NCI-H2029 treated with DMSO at 0.1 percent for 48 hours (cell line): ENCODE measurements at places on chromosomes 7 and 10.

DNA sequence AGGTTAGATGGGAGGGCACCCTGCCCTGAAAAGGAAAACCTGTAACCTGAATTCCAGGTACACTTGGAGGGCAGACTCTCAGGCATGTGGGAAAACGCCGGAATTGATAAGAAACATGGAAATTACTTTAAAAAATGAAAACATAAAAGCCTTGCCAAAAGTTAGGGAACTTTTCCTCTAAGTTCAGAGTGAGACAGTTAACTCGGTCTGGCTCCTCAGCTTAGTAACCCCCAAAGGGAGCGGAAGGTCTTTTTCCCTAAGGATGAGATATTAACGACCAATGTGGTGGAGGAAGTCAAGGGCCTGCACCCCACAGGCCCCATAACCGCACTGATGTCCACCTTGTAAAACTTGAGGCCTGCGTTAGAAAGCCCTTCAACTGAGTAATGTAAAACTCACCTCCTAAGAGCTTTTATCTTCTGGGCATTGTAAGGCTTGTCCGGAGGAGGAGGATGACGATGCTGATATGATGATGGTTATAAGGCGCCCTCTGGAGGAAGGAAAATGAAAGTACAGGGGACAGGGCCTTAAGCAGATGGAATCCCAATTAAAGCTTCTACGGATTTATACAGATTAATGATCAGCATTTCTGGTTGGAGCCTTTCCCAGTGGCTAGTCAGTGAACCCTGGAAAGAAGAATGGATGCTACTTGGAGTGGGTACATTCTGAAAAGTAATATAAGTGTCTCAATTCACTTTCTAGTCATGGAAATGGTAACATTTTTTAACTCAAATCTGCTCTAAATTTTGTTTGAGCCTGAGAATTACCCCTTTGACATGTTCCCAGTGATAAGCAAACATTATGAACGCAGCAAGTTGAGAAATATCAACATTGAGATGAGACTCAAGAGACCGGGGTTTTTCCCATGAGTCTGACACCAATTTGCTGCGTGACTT is 694 bp downstream of the COL1A2 start:
- DNase-seq, result peak; percentile 89

GRCh38 chr7:158283016-158283974 is 304.3 kb downstream of the PTPRN2 start:
- DNase-seq, result no peak

DNA sequence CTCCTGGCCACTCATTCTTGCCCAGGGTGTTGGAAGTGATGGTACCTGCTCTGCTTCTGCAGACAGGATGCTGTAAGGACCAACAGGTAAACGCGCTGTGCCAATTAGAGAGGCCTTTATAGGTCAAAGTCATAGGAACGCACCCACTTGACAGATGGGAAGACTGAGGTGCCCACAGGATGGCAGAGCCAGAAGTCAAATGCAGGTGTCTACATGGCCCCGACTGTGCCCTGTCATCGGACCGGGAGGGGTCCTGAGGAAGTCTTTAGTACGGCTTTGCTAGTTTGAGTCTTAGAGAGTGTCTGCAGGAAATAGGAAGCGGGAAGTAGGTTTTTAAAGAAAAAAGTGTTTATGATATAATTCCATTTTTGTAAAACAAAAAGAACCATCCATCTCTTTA is 57.3 kb downstream of the HK1 start:
- DNase-seq, result no peak

DNA sequence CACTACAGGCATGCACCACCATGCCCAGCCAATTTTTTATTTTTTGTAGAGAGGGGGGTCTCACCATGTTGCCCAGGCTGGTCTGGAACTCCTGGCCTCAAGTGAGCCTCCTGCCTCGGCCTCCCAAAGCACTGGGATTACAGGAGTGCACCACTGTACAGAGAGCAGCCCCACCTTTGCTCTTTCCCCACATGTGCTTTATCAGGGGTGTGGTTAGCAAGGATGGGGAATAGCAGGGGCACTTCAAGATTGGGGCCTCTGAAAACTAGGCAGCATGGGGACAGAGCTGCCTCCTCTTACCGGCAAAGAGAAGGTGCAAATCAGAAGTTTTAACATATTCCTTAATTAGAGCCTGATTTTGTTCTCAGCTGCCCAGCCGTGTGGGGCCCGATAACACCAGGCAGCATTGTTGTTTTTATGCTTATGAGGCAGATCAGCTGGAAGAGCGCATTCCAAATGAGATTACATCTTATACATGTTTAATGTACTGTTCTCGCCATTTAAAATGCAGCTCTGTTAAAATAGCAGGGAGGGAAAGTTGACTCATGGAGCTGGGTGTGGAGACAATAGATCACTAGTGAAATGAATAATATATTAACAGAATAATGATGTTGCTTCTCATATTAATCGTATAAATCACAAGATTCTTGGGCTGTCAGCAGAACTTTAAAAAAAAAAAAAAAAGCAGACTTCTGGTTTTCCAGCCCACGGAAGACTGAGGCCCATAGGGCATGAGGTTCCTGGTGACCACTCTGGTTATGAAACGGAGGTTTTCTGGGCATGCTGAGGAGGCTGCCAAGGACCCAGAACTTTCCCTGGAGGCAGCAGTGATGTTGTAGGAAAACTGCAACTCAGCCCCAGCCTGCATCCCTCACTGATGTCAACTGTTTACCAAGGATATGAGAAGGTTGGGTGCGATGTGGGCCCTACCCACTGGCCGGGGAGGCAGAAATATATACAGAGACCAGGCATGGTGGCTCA is 62.5 kb downstream of the TMEM130 start:
- DNase-seq, result no peak

GRCh38 chr10:77582710-77583115 is 54.9 kb downstream of the KCNMA1 start:
- no peak for DNase-seq

DNA sequence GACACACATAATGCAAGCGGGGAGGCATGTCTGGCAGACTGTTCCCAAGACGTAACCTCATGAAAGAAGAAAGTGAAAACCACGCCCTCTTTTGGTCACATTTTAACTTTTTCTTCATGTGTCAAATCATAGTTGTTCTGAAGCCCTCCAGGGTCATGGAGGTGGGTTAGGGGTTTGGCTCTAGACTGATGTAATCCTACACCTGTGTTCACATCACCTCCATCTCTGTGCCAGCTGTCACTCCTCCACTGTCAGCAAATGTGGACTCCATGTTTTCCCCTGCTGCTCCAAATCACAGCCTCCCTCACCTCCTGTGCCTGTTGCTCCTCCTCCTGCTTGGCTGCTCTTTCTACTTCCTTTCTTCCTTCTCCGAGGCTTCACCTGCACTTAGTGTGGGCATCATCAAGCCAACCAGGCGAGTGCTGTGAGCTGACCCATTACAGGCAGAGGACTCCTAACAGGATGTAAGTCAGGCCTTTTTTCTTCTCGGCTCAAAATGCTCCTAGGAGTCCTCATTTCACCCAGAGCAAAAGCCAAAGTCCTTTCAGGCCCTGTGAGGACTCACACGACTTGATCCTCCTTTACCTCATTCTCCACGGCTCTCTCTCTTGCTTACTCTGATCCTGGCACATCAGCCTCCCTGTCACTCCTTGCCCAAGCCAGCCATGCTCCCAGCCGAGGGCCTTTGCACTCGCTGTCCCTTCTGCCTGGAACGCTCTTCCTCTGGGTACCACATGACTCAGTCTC is 66.4 kb upstream of the IFRD1 start:
- no peak for DNase-seq

GRCh38 chr7:41977151-41977651 is 259.8 kb downstream of the GLI3 start:
- DNase-seq, result no peak

- DNase-seq, result no peak
These were observed 42.4 kb upstream of the NCAPG2 start for GRCh38 chr7:158746957-158747356.

GRCh38 chr10:110414548-110415309 is 83.0 kb upstream of the DUSP5 start:
- no peak for DNase-seq

GRCh38 chr10:68559251-68559650 is 886 bp upstream of the TET1 start:
- DNase-seq, result no peak

- peak; percentile 23 for DNase-seq
These were observed 82.4 kb upstream of the RNF32 start for GRCh38 chr7:156558198-156558597.

GRCh38 chr10:94198324-94198723 is 164.4 kb downstream of the NOC3L start:
- DNase-seq, result no peak

- peak; percentile 93 for DNase-seq
These were observed 87.0 kb upstream of the KMT2E start for GRCh38 chr7:104927055-104927454.

GRCh38 chr7:36283181-36283580 is 106.5 kb upstream of the ANLN start:
- DNase-seq, result no peak

DNA sequence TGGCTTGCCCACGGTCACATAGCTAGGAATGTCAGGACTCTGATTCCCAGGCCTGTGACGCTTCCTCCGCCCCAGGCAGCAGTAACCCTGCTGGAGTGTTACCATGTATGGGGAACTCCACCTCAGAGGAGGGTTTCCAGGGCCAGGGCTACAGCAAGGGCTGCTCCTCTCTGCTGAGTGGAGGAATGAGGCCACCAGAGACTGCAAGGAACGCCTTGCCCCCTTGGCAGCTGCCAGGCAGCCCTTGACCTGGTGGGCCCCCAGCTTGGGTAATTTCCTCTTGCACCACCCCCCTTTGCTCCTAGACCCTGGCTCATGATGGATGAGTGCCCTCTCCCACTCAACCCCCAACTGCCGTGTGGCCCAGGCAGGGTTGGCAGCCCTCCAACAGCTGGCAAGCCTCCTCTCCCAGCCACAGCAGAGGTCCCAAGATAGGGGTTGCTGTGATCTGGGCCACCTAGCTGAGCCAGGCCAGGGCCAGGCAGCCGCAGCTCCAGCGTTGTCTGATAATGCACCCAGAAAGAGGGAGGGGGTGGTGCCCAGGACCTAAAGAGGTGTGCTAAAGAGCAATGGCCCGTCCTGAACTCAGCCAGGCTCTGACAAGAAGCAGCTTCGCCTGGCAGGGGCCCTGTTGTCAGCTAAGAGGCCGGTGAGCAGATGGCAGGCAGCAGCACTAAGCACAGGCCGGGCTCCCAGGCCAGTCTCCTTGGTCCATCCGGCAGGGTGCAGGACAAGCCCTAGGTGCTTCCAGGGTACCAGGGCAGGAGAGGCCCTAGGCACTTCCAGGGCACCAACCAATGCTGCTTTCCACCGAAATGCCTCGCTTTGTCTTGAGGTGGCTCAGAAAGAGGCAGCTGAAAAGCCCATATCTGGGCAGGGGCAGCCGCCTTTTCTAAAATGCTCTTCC is 35.4 kb downstream of the DRGX start:
- DNase-seq, result no peak

- DNase-seq, result no peak
These were observed 177.4 kb downstream of the SFMBT2 start for GRCh38 chr10:7233259-7233991.

DNA sequence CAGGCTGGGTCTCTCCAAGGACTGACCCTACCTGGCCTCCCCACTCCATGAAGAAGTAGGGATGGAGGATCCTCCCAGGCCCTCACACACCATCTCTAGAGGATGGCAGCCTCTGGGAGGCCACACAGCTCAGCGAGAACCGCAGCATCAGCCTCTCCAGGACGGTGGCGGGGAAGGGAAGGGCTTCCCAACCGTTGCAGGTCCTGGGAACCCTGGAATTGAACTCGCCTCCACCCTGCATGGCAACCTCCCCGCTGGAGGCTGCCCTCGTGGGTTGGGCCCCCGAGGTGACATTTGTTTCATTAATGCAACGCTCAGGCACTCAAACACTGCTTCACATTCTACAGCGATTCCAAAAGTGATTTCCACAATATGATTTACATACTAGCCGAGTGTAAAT is 58.5 kb downstream of the EBF3 start:
- DNase-seq, result no peak

GRCh38 chr10:3780021-3780770 is 4.8 kb downstream of the KLF6 start:
- no peak for DNase-seq

DNA sequence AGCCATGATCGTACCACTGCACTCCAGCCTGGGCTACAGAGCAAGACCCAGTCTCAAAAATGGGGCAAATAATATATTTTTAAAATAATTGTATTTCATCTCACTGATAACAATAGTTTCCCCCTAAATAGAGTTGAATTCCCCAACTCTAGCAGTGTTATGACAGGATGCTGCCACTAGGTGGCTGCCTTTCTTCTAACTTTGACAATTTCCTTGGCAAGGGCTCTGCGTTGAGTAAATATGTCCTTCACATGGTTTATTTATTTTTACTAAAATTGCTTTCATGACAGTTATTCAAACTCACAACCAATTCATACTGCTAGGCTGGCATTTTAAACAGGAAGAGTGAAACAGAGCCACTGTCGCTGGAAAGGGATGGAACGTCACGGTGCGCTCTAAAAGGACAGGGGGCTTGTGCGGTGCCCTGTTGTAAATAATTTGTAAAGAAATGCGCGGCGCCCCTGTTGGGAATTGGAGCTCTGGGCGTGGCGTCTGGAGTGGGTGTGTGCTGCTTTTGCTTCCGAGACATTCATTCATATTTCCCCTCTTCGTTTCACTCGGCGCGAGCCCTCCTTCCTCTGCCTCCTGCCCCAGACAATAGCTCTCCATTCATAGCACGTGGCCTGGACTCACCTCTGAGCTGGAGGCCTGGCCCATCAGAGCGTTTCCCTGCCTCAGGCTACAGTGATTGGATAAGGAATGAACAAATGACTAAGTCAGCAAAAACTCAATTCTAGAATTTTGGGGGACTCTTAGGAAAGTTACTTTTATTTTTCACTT is 20.5 kb upstream of the PITRM1 start:
- peak; percentile 67 for DNase-seq

DNA sequence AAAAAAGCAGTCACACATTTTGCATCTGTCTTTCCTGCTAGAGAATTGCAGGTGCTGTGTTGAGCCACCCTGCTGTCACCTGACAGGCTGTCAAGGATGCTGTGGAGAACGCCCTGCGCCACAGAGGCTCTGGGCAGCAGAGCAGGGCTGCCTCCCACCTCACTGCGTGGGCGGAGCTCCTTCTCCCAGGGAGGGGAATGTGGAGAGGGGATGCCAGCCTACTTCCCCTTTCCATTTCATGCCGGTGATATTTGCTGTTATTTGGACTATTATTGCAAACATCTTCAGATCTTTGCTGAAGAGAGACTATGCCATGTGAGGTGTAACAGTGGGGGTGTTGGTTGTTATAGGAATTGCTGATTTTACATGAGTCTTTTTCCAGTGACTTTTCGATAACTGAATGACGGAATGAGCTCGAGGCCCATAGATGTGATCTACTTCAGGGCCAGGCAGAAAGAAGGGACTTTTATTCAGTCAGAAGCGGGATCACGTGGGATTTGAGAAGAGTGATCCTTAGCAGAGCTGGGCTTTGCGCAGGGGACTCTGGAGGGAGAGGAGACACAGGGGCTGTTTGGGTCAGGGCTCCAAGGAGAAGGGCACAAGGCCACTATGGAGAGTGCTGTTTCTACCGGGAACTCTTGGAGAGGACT is 13.6 kb upstream of the PRKAG2 start:
- no peak for DNase-seq

DNA sequence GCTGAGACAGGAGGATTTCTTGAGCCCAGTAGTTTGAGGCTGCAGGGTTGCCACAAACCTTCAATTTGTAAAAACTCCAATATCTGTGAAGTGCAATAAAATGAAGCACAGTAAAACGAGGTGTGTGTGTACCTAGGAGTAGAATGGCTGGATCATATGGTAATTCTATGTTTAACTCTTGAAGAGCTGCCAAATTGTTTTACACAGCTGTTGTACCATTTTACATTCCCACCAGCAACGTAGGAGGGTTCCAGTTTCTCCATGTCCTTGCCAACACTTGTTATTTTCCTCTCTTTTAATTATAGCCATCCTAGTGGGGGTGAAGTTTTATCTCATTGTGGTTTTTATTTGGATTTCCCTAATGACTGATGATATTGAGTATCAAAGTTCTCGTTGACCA is 16.2 kb downstream of the PLEKHA1 start:
- no peak for DNase-seq
